Right lobe of liver (tissue), 6 donors: ENCODE measurements at places on chromosomes 5 and 9. TPM values are rescaled to one million over a fixed set of nuclear protein-coding genes. Genes with fewer than 3 reads are reported as not detected.

DNA sequence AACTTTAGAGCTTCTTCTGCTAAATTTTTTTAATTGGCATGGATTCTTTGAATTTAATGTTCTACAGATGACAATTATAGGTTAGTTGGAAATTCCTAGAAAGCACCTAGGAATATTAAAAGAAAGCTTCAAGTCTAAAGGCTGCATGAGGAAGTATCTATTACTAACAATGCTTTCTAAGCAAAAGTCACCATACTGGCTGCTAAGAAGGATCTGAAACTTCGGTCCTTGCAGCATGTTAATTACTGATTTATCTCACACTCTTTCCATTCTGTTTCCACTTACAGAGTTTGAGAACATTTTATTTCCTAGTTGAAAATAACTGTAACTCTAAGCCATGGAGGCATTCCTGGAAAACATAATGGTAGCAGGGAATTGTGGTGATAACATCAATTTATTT is 8.4 kb downstream of the SEMA6A start:
- no peak for DNase-seq

GRCh38 chr5:131812371-131813160 is 15.7 kb upstream of the FNIP1 start:
- no peak for DNase-seq

DNA sequence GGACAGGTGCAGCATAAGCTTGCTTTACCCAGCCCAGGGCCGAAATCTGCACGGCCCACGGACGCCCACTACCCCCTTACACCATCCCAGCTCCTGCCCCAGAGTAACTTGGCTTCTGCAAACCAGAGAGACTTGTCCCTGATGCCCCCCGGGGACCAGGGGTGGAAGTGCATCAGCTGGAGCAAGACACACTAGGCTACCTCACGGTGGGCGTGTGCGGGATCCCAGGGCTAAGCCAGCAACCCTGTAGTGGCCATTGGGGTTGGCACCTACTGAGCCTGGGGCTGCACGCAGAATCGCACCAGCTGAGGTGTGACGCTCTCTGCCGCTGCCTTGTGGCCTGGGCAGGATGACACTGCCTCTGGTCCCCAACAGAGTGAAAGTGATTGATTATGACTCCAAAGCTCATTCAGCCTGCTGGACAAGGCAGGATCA is 6.1 kb upstream of the ZNF79 start:
- DNase-seq = no peak

DNA sequence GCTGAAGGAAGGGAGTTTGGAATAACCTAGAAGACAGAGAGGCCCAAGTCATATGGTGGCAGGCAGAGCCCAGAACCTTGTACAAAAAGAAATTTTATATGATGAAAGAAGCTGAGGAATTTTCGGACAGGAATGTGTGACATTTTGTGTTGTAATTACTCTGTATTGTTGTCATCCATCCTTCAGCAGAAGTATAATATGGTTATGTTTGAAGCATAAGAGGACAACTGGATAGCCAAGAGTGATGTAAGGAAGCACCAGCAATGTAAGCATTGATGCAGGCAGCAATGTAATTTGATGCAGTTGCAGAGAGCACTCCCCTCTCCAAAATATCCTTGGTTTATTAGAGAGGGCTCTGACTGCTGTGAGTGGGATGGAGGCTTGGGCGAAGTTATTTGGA is 19.1 kb upstream of the SNX2 start:
- no peak for DNase-seq

GRCh38 chr9:92770360-92770995 is 5.8 kb upstream of the BICD2 start:
- no peak for DNase-seq

DNA sequence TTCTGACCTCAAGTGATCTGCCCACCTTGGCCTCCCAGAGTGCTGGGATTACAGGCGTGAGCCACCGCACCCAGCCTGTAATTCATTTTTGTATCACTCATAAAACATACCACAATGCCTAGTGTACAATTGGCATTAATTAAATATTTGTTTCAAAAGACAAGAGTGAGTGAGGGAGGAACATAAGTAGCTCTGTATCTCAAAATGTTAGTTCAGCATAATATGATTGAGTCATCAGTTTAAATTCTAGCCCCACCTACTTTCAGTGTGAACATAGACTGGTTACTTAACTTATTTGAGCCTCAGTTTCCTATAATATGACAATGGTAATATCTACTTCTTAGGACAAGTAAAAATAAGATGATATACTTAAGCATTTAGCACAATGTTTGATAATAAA is 26.9 kb downstream of the INVS start:
- DNase-seq = no peak

DNA sequence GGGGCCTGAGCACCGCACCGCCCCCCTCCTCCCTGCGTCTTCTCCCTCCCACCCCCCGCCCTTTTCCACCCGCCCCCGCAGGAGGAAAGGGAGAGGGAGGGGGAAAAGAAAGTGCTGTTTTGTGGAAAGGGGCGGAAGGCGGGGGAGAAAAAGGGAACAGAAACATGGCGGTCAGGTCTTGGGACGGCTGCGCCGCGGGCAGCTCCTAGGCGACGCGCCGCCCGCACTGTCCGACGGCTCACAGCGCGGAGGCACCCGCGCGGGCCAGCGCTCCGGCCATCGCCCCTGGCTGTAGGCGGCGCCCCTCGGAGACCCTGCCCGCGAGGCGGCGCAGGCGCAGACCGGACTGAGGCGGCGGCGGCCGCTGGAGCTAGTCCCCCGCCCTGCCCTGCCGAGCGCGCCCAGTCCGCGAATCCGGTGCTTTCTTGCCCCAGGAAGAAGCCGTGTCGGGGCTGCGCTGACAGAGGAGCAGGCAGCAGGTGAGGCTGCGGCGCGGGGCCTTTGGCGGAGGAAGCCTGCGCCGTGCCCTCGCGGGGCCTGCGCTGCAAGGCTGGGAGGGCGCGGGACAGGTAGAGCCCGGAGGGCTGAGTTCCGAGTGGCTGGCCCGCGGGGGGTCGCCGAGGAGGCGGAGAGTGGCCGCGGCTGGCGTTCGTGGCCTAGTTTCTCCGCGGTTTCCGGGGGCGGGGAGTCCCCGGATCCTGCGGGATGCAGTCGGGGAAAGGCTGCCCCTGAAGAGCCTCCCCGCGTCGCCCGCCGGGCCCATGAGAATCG is at the start of gene DENND4C:
DENND4C (plus strand) TSS at position 339 of the 771 bp plus-strand sequence. CDS start 45,482 bp downstream, outside the sequence.
- peak; percentile 92 for DNase-seq

DNA sequence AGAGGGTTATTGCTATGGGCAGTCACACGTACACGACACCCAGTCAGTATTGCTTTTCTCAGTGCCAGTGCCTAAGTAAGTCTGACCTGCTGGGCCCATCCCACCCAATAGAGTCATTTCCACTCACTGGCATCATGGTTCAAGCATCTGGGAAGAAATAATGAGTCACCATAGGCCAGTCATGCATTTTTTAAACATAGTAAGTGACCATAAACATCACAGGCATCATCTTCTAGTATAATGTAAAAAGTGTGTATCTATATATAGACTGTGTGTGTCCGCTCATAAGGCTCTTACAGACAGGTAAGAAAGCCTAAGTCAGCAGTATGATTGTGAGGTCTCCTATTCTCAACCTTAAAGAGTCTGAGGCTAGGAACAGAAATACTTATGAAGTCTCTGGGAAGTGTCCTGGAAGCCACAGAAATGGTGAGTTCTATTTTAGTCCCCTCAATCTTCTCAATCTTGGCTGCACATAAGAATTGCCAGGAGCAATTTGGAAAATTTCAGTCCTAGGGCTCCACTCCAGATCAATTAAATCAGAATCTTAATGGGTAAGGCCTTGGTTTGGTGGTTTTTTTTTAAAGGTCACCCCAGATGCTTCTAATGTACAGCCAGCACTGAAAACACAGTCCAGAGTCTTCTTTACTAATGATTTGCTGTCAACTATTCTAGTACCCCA is 65.2 kb downstream of the ZNF366 start:
- no peak for DNase-seq

DNA sequence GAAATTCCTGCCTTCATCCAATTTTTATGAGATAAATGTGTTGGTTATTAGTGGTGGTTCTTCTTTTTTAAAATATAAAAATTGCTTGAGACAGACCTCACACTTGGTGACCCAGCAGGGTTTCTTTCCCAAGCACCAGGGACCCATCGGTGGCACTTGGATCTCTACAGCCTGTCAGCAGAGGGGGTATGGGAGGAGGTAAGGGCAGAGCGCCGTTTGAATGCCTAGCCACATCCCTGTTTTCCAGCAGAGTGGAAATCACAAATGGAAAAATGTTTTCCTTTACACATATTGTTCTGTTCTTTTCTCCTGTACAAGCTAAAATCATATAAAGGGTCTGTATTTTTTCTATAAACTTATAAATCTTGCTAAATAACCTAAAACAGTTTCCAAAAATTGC is 248.0 kb downstream of the NR3C1 start:
- no peak for DNase-seq

DNA sequence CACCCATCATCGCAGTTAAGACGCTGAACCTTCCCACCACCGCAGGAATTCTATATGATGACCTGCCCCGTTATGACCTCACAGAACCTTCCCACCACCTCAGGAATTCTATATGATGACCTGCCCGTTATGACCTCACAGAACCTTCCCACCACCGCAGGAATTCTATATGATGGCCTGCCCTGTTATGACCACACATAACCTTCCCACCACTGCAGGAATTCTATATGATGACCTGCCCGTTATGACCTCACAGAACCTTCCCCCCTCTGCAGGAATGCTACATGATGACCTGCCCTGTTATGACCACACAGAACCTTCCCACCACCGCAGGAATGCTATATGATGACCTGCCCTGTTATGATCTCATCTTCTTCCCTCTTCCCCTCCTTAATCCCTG is 64.3 kb downstream of the IRX1 start:
- no peak for DNase-seq

DNA sequence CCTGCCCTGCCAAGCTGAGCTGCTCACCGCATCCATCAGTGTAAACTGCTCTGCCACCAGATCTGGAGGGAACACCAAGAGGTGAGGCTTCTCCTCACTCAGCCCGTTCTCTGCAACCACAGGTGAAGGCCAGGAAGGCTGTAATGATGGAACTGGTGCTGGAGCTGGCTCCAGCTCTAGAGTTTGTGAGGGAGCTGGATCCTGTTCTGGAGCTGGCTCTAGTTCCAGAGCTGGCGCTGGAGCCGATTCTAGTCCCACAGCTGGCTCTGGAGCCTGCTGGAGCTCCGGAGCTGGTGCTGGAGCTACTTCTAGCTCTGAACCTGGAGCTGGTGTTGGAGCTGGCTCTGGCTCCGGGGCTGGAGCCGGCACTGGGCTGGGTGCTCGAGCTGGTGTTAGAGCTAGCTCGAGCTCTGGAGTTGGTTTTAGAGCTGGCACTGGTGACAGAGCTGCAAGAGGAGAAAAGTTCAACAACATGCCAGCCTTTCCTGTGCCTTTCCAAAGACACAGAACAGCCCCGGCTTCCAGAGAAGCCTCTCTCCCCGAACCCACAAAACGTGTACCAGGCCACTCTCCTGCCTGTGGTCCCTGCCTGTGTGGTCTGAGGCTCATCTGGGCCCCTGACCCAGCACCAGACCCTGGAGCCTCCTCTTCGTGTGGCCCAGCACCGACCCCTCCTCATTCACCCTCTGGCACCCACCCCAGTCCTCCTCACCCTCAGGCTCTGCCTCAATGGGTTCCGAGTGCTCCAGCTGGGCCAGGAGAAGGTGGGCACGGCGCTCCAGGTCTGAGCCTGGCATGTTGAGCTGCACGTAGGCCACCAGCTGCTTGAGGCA is 12.9 kb downstream of the RALGDS start:
- DNase-seq = peak; percentile 27

GRCh38 chr9:115855458-115856133 is 298.0 kb upstream of the PAPPA start:
- no peak for DNase-seq

GRCh38 chr5:181204826-181205760 is at the start of gene TRIM7:
TRIM7 (minus strand) TSS chr5:181205196; CDS start chr5:181205110, 86 bp downstream.
- DNase-seq = peak; percentile 62

DNA sequence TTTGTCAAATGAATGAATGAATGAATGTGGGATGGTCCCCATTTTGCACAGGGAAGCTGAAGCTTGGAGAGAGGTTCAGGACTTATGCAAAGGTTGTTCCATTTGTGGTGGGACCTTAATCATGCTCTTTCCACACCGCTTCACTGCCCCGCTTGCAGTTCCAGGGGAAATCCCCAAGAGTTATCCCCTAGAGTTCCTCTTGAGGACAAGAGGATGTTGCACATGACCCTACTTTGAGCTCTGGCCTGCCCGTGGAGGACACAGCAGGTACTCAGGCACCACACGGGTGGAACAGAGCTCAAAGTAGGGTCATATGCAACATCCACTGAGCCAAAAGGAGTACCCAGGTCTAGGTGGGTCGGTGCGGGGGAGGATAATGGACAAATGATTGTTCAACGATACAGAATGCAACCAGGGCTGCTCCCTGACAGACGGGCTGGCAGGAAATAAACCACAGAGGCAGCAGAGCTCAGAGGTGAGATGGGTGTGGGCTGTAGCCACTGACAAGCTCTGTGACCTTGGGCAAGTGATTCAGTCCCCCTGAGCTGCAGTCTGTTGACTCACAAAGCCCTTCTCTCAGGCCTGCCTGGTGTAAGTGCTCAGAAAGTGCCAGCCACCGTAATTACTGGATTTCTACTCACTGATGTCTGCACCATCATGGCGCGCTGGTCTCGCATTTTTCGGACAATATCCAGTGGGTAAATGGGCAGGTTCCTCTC is 60.3 kb upstream of the EPB41L4B start:
- DNase-seq = no peak

- no peak for DNase-seq
These were observed 1.1 kb downstream of the GALNT10 start for GRCh38 chr5:154191467-154192261.

- DNase-seq = no peak
These were observed 541.7 kb downstream of the SPOCK1 start for GRCh38 chr5:136957428-136957827.

DNA sequence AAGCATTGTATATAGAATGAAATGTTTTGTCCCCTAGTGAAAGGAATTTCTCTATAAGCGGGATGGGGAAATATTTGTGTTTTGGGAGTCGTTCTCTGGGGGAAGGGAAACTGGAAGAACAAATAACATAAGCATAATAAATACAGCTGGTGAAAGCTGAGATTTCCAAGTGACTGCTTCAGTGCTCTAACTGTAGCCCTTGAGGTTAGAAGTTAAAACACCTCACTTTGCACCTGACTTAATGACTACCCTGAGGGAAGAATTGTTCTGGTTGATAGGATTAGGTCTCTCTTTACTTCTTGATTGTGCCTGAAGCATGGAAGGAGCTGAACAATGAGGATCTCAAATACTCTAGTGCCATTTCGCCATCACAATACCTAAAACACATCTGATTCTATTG is 307.4 kb downstream of the MAN2A1 start:
- no peak for DNase-seq

DNA sequence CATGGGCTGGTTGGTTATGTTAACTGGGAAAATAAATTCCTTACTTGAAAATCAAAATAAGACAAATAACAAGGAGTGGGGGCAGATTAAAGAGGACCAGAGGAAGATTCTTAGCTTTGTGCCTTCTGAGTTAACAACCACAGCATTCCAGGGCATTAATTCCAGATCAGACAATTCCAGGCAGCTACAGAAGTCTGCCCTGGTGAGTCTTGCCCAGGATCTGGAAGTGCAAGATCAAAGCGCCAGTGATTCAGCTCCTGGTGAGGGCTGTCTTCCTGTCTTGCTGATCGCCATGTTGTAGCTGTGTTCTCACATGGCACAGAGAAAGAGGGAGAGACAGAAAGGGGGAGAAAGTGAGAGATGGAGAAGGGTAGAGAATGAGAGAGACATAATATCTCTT is 65.6 kb downstream of the ANXA2R start:
- DNase-seq = no peak

The PDE6A gene
- total RNA-seq = not detected

The TUSC1 gene
- 4.0 TPM for total RNA-seq

The ZBTB43 gene
- total RNA-seq = 9.5 TPM

The FBN2 gene
- total RNA-seq = 0.98 TPM

The TPPP gene
- 4.3 TPM for total RNA-seq

The TSTD2 gene
- 7.9 TPM for total RNA-seq

The PCDHA9 gene
- total RNA-seq = not detected

The SLC45A2 gene
- 0.58 TPM for total RNA-seq

The INSL4 gene
- total RNA-seq = not detected

The SPATA31C1 gene
- total RNA-seq = not detected
